ENCODE measurements at places on chromosomes 12 and 14. TPM values are rescaled to one million over a fixed set of nuclear protein-coding genes. Genes with fewer than 3 reads are reported as not detected.

Gene CLEC4C
- total RNA-seq, result not detected

Gene ASB2
- 1.2 TPM for total RNA-seq

Gene CCDC38
- total RNA-seq, result 0.11 TPM

Gene C12orf75
- total RNA-seq, result 16.7 TPM

DNA sequence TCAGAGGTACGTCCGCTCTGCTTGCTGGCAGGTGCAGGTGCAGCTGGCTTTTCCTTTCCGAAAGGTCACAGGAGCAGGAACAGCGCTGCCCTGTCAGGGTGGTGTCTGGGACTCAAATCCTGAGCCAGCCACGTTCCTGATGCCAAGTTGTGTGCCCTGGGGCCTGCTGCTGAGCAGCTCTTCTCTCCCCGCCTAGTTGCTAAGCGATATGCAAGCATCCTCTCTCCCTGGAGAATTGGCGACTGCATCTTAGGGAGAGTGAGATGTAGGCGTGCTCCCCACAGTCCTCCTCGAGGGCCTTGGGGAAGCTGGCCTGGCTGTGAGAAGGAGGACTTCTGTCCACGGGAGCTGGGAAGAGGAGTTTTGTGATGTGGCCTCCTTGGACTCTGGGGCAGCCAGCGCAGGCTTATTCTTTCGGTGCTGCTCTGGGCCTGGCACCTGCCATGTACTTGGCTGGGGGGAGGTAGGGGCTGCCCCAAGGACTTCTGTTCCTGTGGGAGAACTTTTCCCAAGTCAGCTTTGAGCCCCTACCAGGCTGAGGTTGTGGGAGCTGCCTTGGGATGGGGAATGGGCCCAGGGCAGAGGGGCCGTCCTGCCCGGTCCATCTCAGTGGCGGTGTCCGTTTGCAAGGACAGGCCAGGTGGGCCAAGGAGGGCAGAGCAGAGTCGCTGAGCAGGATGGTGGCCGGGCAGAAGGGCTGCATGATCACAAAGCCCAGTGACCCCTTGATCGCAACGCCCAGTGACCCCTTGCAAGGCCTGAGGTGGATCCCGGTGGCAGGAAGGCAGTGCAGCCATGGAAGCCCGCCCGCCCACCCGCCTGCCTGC, 183.5 kb downstream of the ADGRD1 start:
- no peaks in the 10 kb centered on the region for H3K36me3 ChIP-seq
- peaks cover 5% of the 10 kb centered on the region for H3K4me1 ChIP-seq
- no peak overlapping the region for H3K4me3 ChIP-seq
- peaks cover 3% of the 10 kb centered on the region for H3K27me3 ChIP-seq
- DNase-seq, result no peak
- no peak overlapping the region for H3K27ac ChIP-seq

- H3K4me1 ChIP-seq, result no peaks in the 10 kb centered on the region
- H3K36me3 ChIP-seq, result peaks cover 69% of the 10 kb centered on the region
- no peak overlapping the region for H3K4me3 ChIP-seq
- no peaks in the 10 kb centered on the region for H3K27me3 ChIP-seq
- DNase-seq, result no peak
Measured at GRCh38 chr12:130804216-130804615, 34.8 kb downstream of the STX2 start.

- no peaks in the 10 kb centered on the region for H3K36me3 ChIP-seq
Measured at GRCh38 chr12:58966939-58967338, 46.6 kb upstream of the LRIG3 start.

- H3K4me1 ChIP-seq, result no peaks in the 10 kb centered on the region
- DNase-seq, result no peak
- no peaks in the 10 kb centered on the region for H3K27me3 ChIP-seq
- no peaks in the 10 kb centered on the region for H3K36me3 ChIP-seq
- H3K27ac ChIP-seq, result no peak overlapping the region
Measured at GRCh38 chr12:93058280-93058679, 129.2 kb upstream of the EEA1 start.

DNA sequence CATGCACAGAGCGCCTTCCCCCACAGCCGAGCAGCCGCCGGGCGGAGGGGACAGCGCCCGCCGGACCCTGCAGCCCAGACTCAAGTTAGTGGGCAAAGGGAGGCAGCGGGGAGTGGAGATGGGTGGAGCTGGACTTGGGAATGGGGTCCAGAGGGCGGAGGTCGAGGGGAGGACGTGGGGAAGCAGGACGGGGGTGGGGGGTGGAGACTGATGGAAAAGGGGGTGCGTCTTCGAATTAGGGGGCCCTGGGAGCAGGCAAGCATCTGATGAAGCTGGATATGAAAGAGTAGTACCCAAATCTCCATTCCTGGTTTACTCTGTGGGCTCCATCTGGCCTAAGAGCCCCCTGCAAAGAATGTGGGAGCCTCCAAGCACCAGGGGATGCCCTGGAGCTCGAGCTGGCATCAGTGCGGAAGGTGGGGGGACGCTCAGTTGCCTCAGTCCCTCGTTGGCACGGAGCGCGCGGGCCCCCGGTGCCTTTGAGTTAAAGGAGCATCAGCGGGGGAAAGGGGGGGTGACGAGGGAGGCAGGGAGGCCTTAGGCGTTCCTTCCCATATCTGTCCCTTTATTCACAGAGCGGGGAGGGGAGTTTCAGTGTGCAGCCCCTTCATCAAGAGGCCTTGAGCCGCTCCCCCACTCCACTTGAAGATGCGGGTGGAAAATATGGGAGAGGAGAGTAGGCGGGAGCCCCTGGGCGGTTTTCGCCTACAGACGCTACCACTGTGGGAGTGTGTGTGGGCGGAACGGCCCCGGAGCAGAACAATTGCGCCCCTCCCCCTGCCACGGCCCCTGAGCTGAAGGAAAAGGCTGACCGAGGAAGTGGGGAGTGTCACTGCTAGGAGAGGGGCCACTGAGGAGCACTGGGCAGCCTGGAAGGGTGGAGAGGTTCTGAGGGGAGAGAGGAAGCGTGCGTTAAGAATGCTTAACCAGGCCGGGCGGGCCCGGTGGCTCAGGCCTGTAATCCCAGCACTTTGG, 644 bp downstream of the NAB2 start:
- H3K27ac ChIP-seq, result peak overlapping the region; percentile 67
- H3K4me1 ChIP-seq, result peaks cover 79% of the 10 kb centered on the region
- H3K27me3 ChIP-seq, result no peaks in the 10 kb centered on the region
- peak; percentile 34 for DNase-seq
- peak overlapping the region; percentile 78 for H3K4me3 ChIP-seq

- no peak for DNase-seq
- H3K27me3 ChIP-seq, result no peaks in the 10 kb centered on the region
- H3K36me3 ChIP-seq, result no peaks in the 10 kb centered on the region
- H3K4me3 ChIP-seq, result no peak overlapping the region
- H3K4me1 ChIP-seq, result no peaks in the 10 kb centered on the region
- no peak overlapping the region for H3K27ac ChIP-seq
Measured at GRCh38 chr14:75479770-75480600, 42.3 kb upstream of the BATF start.

GRCh38 chr12:98294051-98294805, 221.2 kb upstream of the TMPO start:
- no peaks in the 10 kb centered on the region for H3K36me3 ChIP-seq
- H3K27ac ChIP-seq, result no peak overlapping the region
- H3K4me1 ChIP-seq, result no peaks in the 10 kb centered on the region
- no peak overlapping the region for H3K4me3 ChIP-seq
- H3K27me3 ChIP-seq, result peaks cover 4% of the 10 kb centered on the region
- DNase-seq, result no peak

- H3K4me3 ChIP-seq, result no peak overlapping the region
- no peaks in the 10 kb centered on the region for H3K27me3 ChIP-seq
- DNase-seq, result no peak
- peaks cover 6% of the 10 kb centered on the region for H3K36me3 ChIP-seq
- no peak overlapping the region for H3K27ac ChIP-seq
Measured at GRCh38 chr12:122635471-122635870, 67.7 kb downstream of the HCAR2 start.

DNA sequence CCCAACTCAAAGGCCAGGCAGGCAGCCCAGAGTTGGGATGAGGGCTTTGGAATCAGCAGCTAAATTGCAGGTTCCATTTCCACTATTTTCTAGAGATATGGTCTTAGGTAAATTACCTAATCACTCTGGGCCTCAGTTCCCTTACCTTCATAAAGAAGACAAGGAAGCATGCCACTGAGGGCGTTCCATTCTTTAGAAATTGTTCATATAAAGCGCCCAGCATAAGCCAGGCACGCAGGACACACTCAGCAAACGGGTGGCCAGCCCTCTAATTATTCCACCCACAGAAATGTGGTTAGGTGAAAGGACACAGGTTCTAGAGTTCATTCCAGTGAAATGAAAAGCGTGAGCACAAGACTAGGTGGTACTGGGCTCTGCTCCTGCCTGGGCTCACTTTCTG, 87.9 kb upstream of the BCL11B start:
- no peak overlapping the region for H3K27ac ChIP-seq
- H3K27me3 ChIP-seq, result no peaks in the 10 kb centered on the region
- DNase-seq, result no peak
- no peak overlapping the region for H3K4me3 ChIP-seq

All from CD4-positive, alpha-beta T cell (primary cell).